Activated CD4-positive, alpha-beta T cell treated with anti-CD3 and anti-CD28 coated beads, Interleukin-2, amount 50 U/mL, for 4 hours (primary cell): ENCODE measurements at places on chromosomes 1 and 21.

DNA sequence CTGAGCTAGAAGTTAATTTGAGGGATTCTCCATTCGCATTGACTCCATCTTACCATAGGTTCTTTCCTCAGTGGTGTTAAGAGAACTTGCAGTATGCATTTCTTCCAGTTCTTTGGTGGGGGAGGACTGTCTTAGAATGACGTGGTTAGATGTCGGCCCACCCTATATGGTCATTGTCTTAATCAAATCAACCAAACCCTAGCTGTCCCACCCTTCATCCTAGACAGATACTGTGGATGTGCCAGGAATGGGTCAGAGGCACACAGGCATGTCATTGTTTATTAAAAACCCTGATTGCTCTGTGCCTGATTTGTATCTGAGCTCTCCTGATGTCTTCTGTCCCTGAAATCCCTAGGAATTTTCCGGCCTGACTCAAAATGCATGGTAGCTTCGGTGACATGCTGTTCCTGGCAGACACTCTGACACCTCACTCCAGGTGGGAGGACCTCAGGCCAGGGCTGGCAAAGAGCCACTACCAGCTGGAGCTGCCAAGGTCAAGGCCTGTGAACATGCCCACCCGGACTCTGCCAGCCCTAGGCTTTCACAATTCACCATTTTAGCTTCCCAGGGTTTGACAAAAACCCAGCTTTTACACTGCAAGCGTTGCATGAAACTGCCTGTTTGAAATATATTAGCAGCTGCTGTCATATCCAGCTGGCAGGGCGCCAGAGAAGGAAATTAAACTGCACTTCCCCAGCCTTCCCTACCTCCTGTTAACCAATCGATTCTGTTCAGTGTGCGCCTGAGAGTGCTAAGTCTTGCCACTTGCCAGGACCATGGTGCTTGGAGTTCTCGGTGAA is 134.0 kb downstream of the FAM78B start:
- DNase-seq, result no peak

GRCh38 chr1:14642712-14643111 is 44.2 kb downstream of the KAZN start:
- no peak for DNase-seq

GRCh38 chr1:116257836-116258235 is 115.2 kb upstream of the ATP1A1 start:
- no peak for DNase-seq

DNA sequence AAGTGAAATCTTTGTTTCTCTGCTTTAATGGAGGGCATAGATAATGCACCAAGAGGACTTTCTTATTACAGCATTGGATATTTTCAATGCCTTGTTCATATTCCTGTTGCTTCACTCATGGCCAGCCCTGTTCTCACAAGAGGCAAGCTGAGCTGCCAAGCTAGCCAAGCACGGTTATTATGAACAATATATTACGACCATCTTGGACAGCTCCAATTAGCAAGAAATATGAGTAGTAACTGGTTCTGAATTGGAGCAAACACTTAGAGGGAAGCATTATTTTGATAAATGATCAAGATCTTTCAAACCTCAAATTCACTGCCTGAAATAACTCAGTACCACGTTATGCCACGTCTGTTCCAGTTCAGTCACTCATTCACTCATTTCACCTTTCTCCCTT is 159.8 kb downstream of the SETD4 start:
- no peak for DNase-seq

DNA sequence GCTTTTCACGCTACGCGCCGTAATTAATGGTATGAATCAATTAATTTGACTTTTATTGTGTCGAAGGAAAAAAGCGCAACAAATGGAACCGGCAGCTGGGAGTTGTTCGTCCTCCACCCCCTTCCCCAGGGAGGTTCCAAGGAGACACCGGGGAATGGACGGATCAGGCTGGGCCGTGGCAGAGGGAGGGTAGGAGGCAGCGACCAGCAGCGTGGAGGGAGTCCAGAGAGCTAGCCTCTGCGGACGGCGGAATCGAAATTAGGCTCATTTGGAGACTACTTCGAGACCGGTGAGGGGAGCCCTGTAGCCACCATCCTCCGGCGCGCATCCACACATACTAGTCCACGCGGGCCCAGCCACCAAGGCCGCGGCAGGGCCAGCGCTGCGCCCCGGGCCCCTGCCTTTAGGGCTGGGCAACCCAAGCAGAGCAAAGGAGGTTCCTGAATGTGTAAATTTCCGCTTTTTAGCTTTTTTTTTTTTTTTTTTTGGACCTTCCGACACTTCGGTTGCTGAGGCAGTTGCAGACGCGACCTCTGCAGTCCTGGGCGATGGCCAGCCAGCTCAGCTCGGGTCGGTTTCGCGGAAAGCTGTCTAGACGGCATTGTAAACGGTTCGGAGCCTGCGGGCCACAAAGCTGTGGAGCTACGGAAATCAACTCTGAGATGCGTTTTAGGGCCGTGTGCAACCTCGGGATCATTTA is 2.2 kb upstream of the FOXD3 start:
- DNase-seq, result no peak

DNA sequence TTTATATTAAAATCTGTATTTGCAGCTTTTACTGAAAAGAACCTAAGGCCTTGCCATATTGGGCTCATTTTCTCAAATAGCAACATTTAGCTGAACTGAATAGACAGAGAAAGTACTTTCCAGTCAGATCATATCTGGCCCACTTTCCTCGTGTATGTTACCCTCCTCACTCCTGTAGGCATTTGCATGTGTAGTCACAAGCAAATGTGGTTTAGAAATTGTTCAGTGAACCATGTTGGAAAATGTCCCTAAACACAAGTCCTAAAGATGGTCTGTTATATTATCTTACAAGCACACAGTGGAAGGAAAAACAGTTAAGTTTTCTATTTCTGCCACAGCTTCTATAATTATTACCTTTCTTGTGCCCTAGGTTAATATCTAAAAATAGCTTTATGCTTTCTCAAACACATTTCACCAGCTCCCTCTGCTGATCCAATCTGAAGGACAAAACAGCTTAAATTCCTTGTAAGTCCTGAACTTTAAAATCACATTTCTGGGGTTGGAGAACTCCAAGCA is 606 bp upstream of the FMO4 start:
- no peak for DNase-seq

DNA sequence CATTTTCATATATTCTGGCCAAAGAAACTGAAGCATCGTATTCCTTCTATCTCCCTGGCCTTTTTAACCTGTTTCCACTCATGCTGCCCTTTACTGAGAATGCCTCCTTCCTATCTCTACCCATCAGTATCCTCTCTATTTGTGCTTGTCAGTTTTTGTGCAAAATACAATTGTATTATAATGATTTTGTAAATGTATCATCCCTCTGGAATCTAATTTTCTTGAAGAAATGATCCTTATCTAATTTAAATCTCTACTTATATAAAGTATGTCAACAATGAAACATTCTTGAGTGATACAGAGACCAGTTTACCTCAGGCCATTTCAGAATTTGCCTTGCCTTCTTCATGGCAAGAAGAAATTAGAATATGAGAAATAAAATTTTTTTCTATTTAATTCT is 59.0 kb upstream of the TEKT2 start:
- no peak for DNase-seq

- no peak for DNase-seq
Observed at GRCh38 chr1:7678491-7679158, 92.5 kb upstream of the VAMP3 start.

- no peak for DNase-seq
Observed at GRCh38 chr1:60035921-60036320, 37.6 kb downstream of the C1orf87 start.

GRCh38 chr1:6603238-6603914 is 707 bp upstream of the KLHL21 start:
- peak; percentile 42 for DNase-seq

DNA sequence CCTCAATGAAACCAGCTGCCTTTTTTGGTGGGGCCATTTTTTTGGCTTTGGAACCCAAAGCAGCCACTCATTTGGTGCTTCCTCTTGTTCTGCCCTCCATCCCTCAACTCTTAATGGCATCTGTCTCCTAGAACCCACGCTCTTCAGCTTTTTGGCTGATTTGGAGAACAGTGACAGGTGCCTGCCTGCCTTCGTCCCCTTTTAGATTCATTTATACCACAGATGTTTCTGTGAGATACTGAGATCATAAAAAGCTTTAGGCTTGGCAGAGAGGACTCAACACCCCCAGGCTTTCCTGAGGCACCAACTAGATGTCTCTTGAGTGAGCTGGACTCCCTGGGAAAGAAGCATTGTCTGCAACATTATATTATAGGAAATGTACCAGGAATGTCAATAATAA is 20.4 kb upstream of the YTHDF2 start:
- no peak for DNase-seq

GRCh38 chr1:242477944-242478343 is 46.6 kb downstream of the PLD5 start:
- no peak for DNase-seq

GRCh38 chr1:41327383-41327999 is 33.7 kb upstream of the FOXO6 start:
- DNase-seq, result no peak

DNA sequence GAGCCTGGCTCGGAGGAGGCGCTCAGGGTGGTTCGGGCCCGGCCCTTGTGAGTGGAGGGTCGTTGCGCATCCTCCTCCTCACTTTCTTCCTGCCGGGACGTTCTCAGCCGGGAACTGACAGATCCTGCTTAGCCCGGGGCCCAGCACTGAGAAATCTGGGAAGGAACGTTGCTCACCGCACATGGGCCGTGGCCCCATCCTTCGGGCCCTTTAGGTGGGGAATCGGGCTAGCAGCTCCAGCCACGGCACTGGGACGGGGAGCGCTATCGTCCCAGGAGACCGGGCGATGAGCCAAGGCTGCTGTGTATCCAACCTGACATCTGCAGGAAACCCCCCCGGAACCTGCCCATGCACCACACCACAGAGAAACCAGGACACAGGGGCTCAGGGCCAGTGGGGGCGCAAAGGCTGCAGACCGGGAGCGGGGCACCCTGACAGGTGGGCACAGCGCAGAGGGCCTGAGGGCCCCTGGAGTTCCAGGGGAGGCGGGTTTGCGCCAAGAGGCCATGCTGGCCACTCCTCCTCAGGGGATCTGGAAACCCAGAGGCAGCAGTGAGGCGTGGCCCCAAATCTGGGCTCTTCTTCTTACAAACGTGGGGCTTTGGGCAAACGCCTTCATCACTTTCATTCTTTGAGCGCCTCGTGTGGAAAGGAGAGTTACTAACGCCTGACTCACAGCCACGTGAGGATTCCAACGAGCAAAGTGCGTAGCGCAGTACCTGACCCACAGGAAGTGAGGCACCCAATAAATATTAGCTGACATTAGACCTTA is at the start of gene SH2D5:
Gene SH2D5, minus strand, starts transcription at position 116 of the 772 bp plus-strand sequence. CDS start 4,659 bp downstream, outside the sequence.
- peak; percentile 74 for DNase-seq

DNA sequence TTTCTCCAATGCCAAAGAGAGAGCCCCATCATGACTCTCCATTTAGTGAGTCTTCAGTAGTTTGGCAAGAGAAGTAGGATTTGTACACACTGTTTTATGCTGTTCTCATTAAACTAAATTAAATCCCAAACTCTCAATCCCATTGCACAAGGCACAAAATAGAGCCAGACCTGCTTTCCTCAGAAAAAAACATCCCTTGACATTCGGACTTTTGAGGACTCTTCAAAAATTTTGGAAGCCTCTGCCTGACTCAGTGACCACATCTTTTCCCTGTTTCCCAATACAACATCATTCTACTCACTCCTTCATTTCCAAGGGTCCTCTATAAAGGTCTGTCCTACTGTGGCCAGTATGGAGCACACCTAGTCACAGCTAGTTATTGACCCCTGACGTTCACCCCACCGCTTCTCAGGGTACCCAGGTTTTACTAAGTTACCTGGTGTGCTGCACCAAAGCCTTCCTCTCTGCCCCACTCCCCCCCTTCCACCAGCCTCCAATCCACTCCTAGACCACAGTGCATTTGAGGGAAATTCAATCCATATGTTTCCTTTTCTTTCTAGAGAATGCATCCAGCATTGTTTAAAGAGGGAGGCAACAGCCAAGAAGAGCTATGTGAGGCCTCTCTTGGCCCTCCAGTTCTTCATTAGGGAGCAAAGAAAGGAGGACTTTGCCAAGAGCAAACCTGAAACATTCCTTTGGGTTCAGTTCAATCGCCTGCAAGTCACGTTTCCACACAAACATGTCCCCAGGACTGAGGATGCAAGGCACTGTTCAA is 428.7 kb downstream of the PLPP3 start:
- DNase-seq, result no peak

DNA sequence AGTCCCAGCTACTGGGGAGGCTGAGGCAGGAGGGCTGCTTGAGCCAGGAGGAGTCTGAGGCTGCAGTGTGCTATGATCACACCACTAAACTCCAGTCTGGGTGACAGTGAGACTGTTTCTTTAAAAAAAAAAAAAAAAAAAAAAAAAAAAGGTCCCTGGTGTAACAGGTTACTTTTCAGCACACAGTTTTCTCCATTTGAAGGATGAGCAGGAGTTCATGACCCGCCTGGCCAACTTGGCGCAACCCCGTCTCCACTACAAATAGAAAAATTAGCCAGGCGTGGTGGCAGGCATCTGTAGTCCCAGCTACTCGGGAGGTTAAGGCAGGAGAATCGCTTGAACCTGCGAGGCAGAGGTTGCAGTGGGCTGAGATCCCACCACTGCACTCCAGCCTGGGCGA is 12.4 kb downstream of the HNRNPR start:
- no peak for DNase-seq

DNA sequence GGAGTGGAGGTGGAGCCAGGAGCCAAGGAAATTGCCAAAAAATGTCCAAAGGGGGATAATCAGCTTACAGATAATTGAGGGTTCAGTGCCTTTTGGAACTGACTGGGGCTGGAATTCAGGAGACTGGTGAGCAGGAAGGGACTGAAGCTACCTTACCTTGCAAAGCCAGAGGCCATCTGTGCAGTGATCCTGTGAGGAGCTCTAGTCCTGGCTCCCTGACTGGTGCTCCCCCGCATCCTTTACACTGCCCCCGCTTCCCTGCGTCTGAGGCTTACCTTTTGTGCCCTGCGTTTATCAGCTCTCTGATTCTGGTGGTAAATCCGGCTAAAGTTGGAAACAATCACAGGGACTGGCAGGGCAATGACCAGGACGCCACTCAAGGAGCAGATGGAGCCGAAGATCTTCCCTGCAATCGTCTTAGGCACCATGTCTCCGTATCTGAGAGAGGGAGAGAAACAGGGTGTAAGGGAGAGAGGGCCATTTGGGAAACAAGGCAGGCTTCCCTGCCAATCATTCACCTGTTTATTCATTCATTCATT is 31.0 kb downstream of the DDX20 start:
- DNase-seq, result no peak

- DNase-seq, result no peak
Observed at GRCh38 chr1:28296401-28297261, 32.2 kb upstream of the MED18 start.

GRCh38 chr1:83741770-83742169 is 257.2 kb downstream of the TTLL7 start:
- no peak for DNase-seq

- DNase-seq, result no peak
Observed at GRCh38 chr1:165879946-165880345, 52.5 kb downstream of the UCK2 start.

DNA sequence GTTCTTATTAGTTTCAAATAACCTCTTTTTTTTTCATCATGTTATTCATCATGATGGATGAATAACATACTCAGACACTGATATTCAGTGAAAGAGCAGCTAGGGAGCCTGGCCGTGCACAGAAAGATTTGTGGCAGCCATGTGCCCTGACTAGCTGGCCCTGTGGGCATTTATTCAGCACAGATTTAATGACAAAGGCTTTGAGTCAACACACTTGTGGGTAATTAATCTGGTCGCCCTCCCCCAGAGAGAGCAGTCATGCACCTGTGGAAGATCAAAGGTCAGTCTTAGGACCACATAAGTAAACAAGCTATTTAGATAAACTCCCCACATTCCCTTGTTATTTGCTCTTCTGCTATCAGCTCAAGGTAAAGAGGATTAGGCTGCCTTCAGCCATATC is 153.2 kb upstream of the HMCN1 start:
- DNase-seq, result no peak
